Right lung (tissue), 10 donors: ENCODE measurements at places on chromosomes 2 and 18. TPM values are rescaled to one million over a fixed set of nuclear protein-coding genes. Genes with fewer than 3 reads are reported as not detected.
A peak's percentile ranks its signal among the peaks of the same experiment; 100 is the strongest.

Gene MAL
- polyA plus RNA-seq = 0.51 TPM

Gene B4GALT6
- 15.5 TPM for polyA plus RNA-seq

Gene DLGAP1
- 1.8 TPM for polyA plus RNA-seq

DNA sequence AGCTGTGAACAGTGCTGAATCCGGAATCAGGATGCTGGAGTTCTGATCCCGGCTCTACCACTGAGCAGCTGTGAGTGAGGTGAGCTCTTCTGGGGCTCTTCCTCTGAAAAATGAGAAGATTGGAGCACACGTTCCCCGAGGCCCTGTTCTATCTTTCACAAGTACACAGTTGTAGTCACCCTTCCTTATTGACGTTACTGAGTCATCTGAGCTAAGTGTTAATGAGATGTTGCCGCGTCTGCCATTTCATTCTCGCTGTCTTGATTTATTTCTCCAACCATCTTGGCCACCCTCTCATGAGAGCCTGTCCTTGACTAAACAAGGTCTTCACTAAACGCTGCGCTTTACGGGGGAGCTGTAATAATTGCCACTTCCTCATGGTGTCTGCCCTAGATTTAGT, 31.9 kb upstream of the EFR3B start:
- DNase-seq = no peak

- DNase-seq = no peak
These were observed 469.6 kb upstream of the MYT1L start for GRCh38 chr2:2800697-2801096.

- no peak for DNase-seq
These were observed 12.2 kb downstream of the PKDCC start for GRCh38 chr2:42060028-42060427.

DNA sequence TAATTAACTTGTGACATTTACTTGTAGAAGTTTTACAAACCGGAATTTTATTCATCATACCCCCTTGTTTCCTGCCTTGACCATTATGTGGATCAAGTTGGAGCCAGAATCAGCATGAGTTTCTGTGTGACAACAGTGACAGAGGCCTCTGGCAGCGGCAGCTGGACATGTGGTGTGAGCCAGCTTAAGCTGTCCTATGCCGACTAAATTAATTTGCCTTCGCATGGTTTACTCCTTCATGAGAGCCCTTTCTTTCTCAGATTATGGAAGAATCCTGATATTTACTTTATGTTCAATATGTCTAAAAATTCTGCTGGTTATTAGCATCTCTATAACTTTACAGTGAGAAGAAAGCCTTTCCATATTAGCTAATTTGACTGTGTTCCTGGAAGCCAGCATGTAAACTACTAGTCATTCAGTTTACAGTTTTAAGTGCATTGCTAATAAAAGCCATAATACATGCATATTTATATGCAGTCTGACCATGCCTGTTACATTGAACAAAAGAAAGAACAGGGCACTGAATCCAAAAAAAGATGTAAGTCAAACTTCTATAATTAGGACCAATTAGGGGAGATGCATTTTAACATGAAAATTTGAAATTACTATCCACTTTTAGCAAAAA, 495.8 kb upstream of the ACVR2A start:
- DNase-seq = no peak

- DNase-seq = peak; percentile 47
These were observed 61.4 kb downstream of the RPL31 start for GRCh38 chr2:101063352-101064124.

DNA sequence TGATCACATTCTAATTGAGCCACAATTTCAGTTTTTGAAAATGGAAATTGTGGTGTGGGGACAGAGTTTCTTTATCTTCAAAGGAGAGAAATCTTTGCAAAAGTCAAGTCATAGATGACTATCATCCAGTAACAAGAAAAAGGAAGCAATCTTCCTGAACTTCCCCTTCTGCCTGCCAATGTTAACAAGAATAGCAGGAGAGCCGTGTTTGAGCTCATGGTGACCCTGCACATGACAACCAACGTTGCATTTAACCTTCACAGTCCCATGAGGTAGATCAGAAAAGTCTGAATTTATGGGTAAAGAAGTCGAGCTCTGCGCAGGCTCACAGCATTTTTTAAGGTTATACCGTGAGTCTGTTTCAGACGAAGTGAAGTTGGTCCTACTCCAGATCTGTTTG, 454.9 kb downstream of the LPIN1 start:
- no peak for DNase-seq

GRCh38 chr2:222976521-222977061, 75.4 kb upstream of the KCNE4 start:
- no peak for DNase-seq

GRCh38 chr2:122322815-122323214, 567.4 kb downstream of the TSN start:
- DNase-seq = no peak

DNA sequence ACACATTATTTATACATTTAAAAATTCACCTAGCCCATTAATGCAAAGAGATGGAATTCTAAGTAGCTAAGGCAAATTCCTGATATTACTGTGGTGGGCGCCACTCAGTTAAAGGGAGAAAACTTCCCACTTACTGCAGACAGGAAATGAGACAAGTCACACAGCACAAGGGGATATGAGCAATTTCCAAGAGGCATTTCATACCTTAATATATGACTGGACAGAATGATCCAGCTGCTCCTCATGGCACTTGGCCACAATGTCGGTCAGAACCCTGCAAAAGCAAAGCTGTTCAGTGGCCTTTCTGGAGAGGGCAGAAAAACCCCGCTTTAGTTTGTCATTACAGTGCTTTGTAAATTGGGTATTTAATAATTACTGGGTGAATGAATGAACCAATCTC, 121.4 kb upstream of the CCDC195 start:
- DNase-seq = no peak

DNA sequence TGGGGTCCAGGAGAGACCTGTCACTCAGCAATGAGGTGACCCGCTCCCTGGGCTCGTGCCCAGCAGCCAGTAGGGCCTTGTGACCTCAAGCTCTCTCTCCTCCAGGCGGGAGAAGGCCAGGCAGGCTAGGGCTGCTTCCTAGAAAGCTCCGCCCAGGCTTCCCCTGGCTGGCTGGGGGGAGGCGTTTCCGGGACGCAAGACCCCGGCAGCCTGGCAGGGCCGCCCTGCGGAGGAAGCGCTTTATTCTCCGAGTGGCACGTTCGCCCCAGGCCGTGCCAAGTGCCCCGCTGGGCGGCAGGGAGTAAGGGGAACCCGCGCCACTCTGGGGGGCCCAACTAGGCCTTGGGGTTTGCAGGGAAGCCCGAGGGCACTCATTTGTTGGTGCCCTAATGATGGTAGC, 21.2 kb upstream of the EPAS1 start:
- DNase-seq = peak; percentile 69

DNA sequence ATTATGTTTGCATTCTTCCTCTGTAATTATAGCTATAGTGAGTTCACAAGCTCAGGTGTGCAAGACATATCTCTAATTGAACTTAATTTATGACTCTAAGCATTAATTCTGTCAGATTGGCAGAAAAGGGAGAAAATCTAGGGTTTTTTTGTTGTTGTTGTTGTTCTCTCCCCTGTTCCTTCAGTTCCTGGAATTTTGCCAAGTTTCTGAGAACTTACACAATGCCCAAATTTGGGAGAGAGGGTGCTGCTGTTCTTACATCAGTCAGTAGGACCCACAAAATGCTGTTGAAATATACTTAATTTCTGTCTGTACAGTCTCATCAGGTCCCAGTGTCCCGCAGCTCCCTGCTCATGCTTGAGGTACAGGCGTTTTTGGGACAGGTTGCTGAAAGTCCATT, 221.8 kb upstream of the RBMS1 start:
- no peak for DNase-seq

DNA sequence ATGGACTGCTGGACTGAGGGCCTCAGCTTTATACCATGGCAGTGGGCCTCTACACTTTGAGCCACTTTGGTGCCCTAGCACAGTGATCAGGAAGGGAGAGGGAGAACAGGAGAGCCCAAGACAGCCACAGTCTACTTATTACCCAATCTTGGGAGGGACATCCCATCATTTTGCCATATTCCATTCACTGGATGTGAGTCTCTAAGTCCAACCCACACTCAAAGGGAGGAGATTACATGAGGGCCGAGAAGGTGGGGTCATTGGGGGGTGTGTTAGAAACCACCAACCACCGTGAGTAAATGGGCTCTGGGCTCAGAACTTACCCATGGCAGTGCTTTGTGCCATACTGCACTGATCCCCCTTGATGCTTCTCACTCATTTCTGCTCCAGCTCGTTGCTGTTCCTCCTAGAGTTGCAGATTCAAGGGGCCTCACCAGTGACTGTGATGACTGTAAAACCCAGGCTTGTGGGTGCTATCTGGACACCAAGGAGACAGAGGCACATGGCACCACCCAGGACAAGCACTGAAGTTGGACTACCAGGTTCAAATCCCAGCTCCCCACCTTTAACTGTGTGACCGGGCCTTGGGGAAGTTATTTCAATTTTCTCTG, 97.6 kb upstream of the RAB6C start:
- DNase-seq = no peak

- no peak for DNase-seq
These were observed 7.2 kb upstream of the NEU4 start for GRCh38 chr2:241801611-241802420.

DNA sequence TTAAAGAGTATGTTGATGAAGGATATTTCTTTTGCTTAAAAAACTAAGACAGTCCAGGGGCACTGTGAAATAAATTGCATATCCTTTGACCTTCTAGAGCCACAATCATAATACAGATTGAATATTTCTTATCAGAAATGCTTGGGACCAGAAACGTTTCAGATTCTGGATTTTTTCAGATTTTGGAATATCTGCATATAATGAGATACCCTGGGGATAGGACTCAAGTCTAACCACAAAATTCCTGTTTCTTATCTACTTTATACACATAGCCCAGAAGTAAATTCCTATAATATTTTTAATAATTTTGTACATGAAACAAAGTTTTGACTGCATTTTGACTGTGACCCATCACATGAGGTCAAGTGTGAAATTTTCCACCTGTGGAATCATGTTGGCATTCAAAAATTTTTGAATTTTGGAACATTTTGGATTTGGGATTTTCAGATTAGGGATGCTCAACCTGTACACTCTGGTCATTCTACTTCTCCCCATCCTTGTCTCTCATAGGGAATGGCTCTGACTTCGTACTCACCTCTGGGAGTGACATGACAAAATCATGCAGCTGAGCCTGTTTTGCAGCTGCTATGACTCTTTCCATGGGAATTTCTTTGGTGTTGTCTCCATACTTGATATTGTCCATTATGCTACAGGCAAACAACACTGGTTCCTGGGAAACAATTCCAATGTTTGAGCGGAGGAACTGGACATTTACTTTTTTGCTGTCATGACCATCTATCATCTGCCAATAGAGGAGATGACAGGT, 25.7 kb downstream of the G6PC2 start:
- no peak for DNase-seq

DNA sequence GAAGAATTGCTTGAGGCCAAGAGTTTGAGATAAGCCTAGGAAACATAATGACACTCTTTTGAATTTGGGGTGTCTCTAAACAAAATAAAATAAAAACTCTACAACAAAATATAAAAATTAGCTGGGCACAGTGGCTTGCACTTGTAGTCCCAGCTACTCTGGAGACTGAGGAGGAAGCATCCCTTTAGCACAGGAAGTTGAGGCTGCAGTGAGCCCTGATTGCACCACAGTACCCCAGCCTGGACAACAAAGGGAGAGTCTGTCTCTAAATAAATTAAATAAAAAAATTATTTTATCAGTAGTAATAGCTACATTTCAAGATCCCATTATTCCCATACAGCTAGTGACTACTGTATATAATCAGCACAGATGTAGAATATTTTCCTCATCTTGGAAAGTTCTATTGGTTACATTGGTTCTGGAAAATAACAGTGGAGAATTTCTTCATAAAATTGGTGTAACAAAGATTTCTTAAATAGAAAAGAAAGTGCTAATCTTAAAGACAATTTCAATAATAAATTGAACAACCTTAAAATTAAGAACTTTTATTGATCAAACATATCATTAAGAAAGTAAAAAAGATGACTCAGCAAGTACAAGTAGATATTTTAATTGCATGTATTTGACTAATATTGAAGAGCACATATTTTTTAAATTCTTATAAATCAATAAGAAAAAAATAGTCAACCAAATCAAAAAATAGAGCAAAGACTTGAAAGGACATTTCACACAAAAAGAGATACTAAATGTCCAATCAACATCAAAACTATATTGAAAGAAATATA, 90.4 kb upstream of the KYNU start:
- no peak for DNase-seq

- DNase-seq = no peak
These were observed 63.0 kb upstream of the STPG4 start for GRCh38 chr2:47218066-47218581.

DNA sequence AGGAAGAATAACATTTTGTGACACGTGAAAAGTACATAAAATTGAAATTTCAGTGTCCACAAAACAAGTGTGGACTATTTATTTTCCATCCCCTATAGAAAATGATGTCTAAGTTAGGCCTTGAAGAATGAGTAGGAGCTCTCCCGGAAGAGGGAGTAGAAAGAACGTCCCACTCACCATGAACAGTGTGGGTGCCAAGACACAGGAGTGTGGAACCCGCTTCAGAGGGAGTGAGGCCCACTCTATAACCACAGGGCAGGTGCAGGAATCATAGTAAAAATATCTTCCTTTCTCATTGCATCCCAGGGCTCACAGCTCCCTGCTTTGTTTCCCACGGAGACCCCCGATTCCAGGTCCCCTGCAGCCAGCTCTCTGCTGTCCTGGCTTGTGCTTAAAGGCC, 5.2 kb downstream of the KCNF1 start:
- DNase-seq = no peak

DNA sequence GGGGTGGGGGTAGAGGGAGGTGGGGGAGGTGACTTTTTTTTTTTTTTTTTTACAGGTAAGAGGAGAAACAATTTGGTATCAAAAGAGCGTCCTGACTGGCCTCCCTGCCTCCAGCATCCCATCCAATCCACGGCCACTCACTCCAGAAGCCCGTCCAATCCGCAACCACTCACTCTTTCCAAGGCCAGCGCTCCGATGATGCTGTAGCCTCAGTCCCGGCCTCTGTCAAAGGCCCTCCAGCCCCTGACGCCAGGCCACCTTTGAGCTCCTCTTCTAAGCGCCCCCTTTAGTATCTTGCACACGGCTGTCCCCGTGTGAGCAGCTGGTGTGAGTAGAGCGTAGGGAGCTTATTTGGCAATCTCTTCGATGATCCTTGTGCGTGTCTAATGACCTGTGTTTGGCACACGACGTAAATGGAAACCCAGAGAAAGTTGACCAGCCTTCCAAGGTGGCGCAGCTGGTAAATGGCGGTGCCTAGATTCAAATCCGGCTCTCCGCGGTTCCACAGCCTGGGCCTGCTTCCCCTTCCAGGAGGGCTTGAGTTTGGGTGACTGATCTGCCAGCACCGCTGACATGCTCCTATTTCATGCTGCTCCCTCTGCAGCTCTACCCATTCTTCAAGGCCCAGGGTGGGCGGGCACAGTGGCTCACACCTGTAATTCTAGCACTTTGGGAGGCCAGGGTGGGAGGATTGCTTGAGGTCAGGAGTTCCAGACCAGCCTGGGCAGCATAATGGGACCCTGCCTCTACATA, 23.8 kb upstream of the PXDN start:
- no peak for DNase-seq

DNA sequence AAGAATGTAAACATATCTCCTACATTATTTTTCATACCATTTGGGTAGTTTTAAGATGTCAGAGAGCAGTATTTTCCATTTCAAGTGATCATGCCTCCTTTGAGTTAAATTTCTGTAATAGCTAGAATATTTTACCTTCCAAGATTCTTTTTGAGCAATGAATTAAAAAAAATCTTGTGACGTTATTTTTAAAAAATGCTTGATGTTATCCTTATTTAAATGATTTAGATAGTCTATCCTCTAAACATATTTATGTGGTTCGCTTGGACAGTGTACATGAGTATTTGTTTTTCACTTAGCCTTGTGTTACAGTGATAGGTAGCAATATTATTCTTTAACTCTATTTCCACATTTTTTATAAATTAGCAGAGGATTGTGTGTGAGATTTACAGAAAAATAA, 639.2 kb upstream of the CDH2 start:
- no peak for DNase-seq
